Right ventricle myocardium inferior (tissue), 1 donor: ENCODE measurements at places on chromosomes 5 and 9.

DNA sequence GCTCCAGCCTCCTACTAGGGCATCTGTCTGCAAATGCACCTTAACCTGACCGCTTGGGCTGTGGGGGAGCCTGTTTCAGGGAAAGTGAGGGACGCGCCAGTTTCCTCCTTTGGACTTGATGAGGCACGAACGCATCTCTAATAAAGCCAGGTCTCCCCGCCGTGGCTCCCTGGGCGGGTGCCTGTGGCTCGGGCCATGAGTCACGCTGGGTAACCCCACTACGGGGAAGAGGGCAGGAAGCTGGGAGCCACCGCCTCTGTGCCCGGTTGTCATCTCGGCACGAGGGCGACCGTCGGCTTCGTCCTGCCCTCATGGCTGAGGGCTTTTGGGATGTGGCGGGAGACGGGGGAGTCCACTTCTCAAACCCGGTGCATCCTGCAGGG, 12.1 kb downstream of the NOTCH1 start:
- peak; percentile 87 for DNase-seq

DNA sequence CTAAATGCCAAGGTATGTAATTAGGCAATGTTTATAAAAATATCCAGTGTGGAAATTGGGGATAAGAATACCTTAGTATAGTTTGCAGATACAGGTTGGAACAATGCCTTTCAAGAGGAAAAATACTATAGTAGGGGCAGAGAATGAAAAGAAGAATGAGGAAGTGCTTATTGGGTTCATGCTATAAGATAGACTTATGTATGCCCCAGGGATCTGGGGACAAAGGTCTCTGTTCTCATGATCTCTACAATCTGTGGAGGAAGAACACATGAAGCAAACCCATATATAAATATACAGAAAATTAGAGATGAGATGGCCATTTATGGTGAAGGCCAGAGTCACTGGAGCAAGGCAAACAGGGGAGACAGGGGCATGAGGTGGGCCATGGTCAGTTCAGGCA, 106.5 kb upstream of the DAB2 start:
- no peak for DNase-seq

DNA sequence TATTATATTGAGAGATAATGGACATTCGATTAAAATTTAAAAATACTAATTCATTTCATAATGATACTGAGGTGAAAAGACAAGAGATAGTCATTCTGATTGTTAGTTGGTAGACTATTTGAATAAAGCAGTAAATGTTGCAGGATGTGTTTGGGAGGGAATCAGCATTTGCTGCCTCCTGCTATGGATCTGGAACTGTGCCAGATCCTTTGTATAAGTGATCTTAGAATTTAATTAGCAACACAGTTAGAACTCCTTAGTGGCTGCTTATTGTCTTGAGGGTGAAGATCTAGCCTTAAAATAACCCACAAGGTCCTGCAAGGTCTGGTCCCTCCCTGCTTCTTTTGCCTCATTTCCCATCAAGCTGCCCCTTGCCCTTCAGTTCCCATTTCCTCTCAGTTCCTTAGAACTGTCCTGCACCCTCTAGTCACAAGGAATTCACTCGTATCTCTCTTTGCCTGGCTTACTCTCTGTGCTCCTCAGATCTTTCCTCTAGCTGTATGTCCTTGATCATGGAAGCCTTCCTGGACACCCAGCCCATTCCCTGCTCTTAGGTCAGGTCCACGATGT, 12.5 kb downstream of the LECT2 start:
- peak; percentile 27 for DNase-seq

GRCh38 chr9:69173891-69174615, at the start of gene TJP2:
Gene TJP2 (plus strand): TSS chr9:69174277. CDS start chr9:69174373, 96 bp downstream.
- DNase-seq, result peak; percentile 92

- no peak for DNase-seq
Measured at GRCh38 chr5:124528838-124529237, 217.6 kb downstream of the ZNF608 start.

DNA sequence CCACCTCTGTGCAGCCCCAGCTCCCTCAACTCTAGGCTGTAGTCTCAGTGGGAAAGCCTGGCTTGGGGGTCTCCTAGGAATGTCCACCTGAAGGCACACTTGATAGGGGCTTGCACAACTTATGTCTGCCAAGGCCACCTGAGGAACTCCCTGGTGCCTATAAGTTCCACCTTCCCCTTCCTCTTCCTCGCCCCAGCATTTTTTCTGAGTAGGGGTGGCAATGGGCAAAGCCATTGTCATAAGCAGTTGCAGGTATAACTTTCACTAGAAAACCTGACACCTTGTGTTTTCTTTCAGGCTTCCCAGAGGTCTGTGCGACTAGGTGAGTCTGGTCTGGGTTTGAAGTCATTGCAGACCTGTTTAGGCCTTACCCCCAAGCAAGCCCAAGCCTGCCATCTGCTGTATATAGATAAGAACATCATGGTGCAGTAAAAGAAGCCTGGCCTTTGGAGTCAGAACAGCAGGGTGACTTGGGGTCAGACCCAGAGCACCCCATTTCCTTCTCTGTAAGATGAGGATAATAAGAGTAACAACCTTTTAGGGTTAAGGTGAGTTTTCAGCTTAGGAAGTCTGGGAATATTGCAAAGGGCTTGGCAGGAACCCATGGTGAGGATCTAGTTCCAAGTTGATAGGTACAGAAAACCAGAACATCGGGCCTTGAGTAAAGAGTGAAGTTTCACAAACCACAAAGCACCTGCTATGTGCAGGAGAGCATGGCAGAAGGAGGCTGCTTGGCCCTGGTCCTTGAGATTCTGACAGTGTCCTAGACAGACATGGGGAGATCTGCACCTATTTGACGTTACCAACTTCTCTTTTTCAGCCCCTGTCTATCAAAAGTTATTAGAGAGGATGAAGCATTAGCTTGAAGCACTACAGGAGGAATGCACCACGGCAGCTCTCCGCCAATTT, 33.8 kb downstream of the TGFBI start:
- no peak for DNase-seq
